ENCODE measurements at places on chromosomes 5 and 9.

DNA sequence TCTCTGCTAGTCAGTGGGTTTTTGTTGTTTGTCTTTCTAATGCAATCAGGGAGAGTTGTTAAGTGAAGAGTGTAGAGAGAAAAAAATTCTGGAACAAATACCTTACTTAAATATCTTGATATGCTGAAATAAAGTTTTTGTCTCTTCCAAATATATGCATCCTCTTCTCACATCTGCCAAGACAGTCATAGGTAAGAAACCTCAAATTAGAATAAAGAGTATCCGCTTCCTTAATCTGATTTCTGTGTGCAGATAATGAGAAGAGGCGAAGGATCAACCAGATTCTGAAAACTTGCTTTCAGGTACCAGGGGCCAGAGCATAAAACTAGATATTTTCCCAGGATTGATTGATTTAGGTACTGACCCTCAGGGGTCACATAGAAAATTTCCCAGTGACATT, 11.3 kb upstream of the IL6ST start:
- no peak for DNase-seq

- DNase-seq, result peak; percentile 70
Observed at GRCh38 chr5:150523472-150524350, 15.8 kb downstream of the NDST1 start.

DNA sequence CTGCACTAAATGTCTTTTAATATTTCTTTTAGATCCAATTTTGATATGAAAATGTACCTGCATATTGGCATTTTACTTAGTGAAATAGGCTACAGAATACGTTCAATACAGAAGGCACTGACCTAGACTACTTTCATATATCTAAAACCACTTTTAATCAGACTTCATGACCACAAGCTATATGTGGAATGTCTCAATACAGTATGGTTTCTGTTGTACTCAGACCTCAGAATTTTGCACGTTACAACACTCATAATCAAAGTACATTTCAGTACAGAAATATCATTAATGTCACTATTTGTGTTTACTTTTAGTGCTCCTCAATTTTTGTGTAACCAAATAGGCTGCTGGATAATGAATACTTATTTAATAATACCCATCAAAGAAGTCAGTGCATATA, 74.8 kb downstream of the MEF2C start:
- no peak for DNase-seq

DNA sequence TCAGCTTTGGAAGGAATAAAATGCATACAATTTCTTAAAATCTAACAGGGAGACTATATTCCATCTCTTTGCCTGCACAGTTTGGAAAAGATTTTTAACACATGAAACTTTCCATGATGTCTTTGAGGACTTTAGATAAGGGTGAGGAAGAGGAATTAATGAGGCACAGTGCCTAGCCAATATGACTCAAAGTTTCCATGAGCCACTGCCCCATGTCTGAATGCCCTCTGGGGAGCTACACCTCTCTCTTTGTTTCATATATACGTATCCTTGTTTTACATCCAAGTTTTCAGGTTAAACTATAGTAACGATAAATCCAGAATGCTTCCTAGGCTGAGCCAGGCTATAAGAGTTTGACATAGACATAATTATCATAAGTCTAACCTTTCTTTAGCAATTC, 349.3 kb upstream of the TLE4 start:
- DNase-seq, result no peak

DNA sequence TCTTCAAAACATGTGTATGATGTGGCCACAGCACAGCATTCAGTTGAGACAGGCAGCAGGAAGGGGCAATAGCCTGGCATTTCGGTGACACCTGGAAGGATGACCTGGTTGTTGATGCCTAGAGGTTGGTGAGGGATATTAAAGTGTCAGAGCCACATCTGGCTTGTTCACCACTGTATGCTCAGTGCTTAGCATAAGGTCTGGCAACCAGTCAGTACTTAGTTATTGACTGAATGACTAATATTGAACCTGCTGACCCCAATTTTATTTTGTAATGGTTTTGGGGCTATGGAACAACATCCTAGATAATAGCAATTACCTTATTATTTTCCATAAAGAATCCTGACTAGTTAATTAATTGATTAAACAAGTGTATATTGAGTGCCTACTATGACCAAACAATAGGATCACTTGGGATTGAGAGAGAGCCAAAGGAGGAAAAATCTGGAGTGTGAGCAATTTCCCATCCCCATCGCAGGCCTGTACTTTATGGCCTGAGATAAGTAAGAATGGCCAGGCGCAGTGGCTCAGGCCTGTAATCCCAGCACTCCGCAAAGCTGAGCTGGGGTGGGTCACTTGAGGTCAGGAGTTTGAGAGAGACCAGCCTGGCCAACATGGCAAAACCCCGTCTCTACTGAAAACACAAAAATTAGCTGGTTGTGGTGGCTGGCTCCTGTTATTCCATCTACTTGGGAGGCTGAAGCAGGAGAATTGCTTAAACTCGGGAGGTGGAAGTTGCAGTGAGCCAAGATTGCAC, 85.4 kb upstream of the PLPP1 start:
- DNase-seq, result no peak

Measured in HL-60 (cell line).